ENCODE measurements at places on chromosomes 13 and 19. TPM values are rescaled to one million over a fixed set of nuclear protein-coding genes. Genes with fewer than 3 reads are reported as not detected.

- no peak for DNase-seq
- no peaks in the 10 kb centered on the region for H3K27me3 ChIP-seq
- no peak overlapping the region for H3K27ac ChIP-seq
- no peaks in the 10 kb centered on the region for H3K4me1 ChIP-seq
- no peak overlapping the region for H3K4me3 ChIP-seq
These were observed 192.2 kb downstream of the PCDH17 start for GRCh38 chr13:57823704-57824103.

- H3K27ac ChIP-seq, result no peak overlapping the region
- H3K36me3 ChIP-seq, result no peaks in the 10 kb centered on the region
- H3K4me3 ChIP-seq, result no peak overlapping the region
These were observed 431 bp downstream of the FUT3 start for GRCh38 chr19:5850743-5851293.

- no peak overlapping the region for H3K27ac ChIP-seq
- no peak overlapping the region for H3K4me3 ChIP-seq
- DNase-seq, result no peak
- H3K4me1 ChIP-seq, result no peaks in the 10 kb centered on the region
- no peaks in the 10 kb centered on the region for H3K27me3 ChIP-seq
These were observed 27.0 kb downstream of the TNFSF11 start for GRCh38 chr13:42600943-42601342.

GRCh38 chr19:23116802-23117571 lies at the start of gene ZNF730:
ZNF730 (plus strand) TSS chr19:23117025; CDS start chr19:23117174, 149 bp downstream.
- DNase-seq, result peak; percentile 96
- H3K36me3 ChIP-seq, result no peaks in the 10 kb centered on the region
- no peaks in the 10 kb centered on the region for H3K27me3 ChIP-seq
- peak within 1 kb of the TSS; percentile 11 for H3K27ac ChIP-seq
- H3K4me3 ChIP-seq, result peak within 1 kb of the TSS; percentile 38
- no peaks in the 10 kb centered on the region for H3K4me1 ChIP-seq

Gene SIGLEC11
- 1.2 TPM for total RNA-seq

GRCh38 chr13:46640843-46641242 lies 87.9 kb downstream of the LRCH1 start:
- H3K36me3 ChIP-seq, result no peaks in the 10 kb centered on the region
- no peak overlapping the region for H3K4me3 ChIP-seq
- DNase-seq, result no peak
- no peak overlapping the region for H3K27ac ChIP-seq
- H3K4me1 ChIP-seq, result no peaks in the 10 kb centered on the region

Gene TRPC4
- total RNA-seq, result 5.2 TPM

- no peak overlapping the region for H3K27ac ChIP-seq
- peaks cover 17% of the 10 kb centered on the region for H3K4me1 ChIP-seq
- no peaks in the 10 kb centered on the region for H3K27me3 ChIP-seq
- no peak overlapping the region for H3K4me3 ChIP-seq
These were observed 3.5 kb upstream of the C19orf25 start for GRCh38 chr19:1482361-1483130.

DNA sequence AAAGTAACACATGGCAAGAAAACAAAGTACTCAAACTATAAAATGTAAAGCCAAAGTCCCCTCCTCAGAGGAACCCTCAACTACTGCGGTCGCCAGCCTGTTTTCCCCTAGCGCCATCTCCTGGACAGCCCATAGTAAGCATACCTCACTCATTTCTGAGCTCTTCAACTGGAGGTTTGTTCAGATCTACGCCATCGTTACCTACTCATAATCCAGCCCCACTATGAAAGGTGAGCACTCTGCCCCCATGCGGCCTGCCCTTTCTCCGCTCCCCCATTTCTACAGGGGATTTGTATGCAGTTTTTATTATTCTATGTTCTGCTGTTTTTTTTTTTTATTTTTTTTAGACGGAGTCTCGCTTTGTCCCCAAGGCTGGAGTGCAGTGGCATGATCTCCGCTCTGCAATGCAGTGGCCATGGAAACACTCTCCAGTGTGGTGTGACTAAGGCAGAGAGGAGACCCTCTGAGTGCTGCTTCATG lies 26.2 kb downstream of the OPA3 start:
- peaks cover 10% of the 10 kb centered on the region for H3K36me3 ChIP-seq
- H3K4me1 ChIP-seq, result no peaks in the 10 kb centered on the region
- no peak overlapping the region for H3K4me3 ChIP-seq
- DNase-seq, result no peak

Gene CEBPA
- total RNA-seq, result 5.1 TPM

Gene CABP5
- total RNA-seq, result not detected

DNA sequence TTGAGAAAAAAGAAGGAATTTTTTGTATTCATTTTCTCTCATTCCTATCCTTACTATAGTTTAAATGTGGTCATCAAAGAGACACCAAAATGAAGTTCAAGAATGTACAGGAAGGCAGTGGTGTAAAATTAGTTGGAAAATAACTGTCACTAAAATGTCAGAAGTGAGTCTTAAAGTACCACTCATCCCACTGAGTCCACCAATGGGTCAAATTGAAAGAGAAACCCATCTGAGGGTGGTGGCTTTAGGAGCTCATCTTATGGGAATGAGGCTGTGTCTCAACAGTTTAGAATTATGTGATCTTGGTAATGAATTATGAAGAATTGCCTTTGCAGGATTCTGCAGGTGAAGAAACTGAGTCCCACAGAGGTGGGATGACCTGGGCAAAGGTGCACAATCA lies 403.5 kb downstream of the FGF9 start:
- no peaks in the 10 kb centered on the region for H3K36me3 ChIP-seq
- H3K27me3 ChIP-seq, result no peaks in the 10 kb centered on the region
- no peak overlapping the region for H3K27ac ChIP-seq

Gene CARS2
- 47.7 TPM for total RNA-seq

DNA sequence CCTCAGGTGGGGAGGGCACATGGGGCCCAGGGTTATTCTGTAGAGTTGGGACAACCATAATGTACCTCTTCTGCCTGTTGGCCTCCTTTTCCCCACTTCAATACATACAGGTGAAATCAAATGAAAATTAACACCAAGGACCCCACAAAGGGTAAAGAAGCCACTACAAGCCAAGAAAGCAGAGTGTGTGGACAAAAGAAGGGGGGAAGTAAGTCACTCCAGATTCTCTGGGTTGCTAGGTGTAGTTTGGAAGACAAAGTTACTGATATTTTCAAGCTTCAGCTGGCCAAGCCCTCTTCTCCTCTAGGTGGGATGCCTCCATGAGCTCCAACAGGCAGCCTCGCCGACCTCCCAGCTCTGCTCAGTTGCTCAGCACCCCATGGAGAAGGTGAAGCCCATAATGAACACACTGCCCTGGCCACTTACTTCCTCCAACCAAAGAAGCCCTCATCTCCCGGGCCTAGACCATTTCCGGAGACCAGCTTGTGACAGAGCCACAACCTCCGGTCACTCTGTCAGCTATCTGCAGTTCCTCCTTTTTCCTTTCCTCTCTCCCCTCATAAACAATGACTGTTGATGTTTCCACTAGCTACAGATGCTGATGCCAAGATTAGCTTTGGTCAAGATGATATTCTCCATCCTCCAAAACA lies 66.8 kb upstream of the MED4 start:
- peak overlapping the region; percentile 22 for H3K27ac ChIP-seq
- H3K36me3 ChIP-seq, result no peaks in the 10 kb centered on the region
- no peaks in the 10 kb centered on the region for H3K27me3 ChIP-seq
- DNase-seq, result no peak

GRCh38 chr19:47190167-47190727 lies 40.8 kb downstream of the BBC3 start:
- peaks cover 21% of the 10 kb centered on the region for H3K4me1 ChIP-seq
- peak; percentile 39 for DNase-seq
- H3K4me3 ChIP-seq, result no peak overlapping the region
- H3K27ac ChIP-seq, result peak overlapping the region; percentile 83

GRCh38 chr19:511101-511851 lies 4.0 kb downstream of the TPGS1 start:
- peaks cover 64% of the 10 kb centered on the region for H3K36me3 ChIP-seq
- H3K4me3 ChIP-seq, result no peak overlapping the region
- peak overlapping the region; percentile 61 for H3K27ac ChIP-seq

Gene NLRP5
- not detected for total RNA-seq

GRCh38 chr19:46542428-46543230 lies 47.0 kb upstream of the PNMA8B start:
- no peaks in the 10 kb centered on the region for H3K36me3 ChIP-seq
- no peak overlapping the region for H3K4me3 ChIP-seq
- DNase-seq, result peak; percentile 83
- H3K27ac ChIP-seq, result no peak overlapping the region
- no peaks in the 10 kb centered on the region for H3K27me3 ChIP-seq
- peaks cover 4% of the 10 kb centered on the region for H3K4me1 ChIP-seq

- no peaks in the 10 kb centered on the region for H3K36me3 ChIP-seq
- no peak overlapping the region for H3K27ac ChIP-seq
- no peak for DNase-seq
- H3K4me1 ChIP-seq, result peaks cover 10% of the 10 kb centered on the region
- H3K4me3 ChIP-seq, result no peak overlapping the region
These were observed 225.2 kb upstream of the TSHZ3 start for GRCh38 chr19:31574251-31574973.

DNA sequence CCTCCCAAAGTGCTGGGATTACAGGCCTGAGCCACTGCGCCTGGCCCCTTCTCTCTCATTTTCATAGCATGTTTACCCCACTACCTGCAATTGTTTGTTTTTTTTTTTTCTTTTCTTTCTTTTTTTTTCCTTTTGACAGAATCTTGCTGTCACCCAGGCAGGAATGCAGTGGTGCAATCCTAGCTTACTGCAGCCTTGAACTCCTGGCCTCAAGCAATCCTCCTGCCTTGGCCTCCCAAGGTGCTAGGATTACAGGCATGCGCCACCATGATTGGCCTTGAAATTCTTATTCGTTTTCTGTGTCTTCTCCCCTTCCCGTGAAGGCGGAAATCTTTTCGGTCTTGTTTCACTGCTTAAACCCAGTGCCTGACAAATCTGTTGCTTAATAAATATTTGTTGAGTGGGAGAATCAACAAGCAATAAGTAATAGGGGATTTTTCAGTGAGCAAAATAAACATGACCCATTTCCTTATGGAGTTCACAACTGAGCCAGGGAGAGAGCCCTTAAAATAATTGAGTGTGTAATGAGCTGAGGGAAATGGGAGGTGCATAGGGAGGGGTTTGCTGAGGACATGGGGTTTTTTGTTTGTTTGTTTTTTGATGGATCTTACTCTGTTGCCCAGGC lies 1.8 kb upstream of the INSR start:
- peaks cover 17% of the 10 kb centered on the region for H3K4me1 ChIP-seq
- no peak for DNase-seq
- no peak overlapping the region for H3K27ac ChIP-seq
- H3K4me3 ChIP-seq, result no peak overlapping the region

DNA sequence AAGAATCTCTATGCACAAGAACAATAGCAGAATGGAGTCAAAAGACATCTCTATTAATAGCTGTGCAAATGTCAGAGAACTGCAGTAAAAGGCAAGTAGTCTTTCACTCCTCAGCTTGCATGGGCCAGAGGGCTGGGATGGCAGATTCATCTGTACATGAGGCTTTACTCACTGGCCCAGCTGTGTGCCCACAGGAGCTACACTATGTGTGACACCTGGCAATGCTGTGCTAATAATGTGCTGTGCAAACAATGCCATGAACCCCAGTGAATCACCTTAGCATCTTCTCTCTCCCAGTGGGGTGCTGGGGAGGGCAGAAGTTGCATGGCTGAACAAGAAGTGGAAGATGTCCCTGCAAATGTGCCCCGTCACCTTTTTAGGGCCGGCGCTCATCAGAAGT lies 73.1 kb downstream of the KL start:
- no peaks in the 10 kb centered on the region for H3K27me3 ChIP-seq
- H3K4me1 ChIP-seq, result peaks cover 4% of the 10 kb centered on the region
- no peaks in the 10 kb centered on the region for H3K36me3 ChIP-seq
- DNase-seq, result no peak
- H3K4me3 ChIP-seq, result no peak overlapping the region

Gene TPTE2
- total RNA-seq, result 0.28 TPM

GRCh38 chr13:98838776-98839175 lies 86.3 kb upstream of the SLC15A1 start:
- H3K36me3 ChIP-seq, result no peaks in the 10 kb centered on the region
- no peak overlapping the region for H3K4me3 ChIP-seq
- DNase-seq, result no peak
- no peak overlapping the region for H3K27ac ChIP-seq
- no peaks in the 10 kb centered on the region for H3K27me3 ChIP-seq

Gene XRCC1
- 44.5 TPM for total RNA-seq

GRCh38 chr19:28898249-28898648 lies 314.7 kb downstream of the UQCRFS1 start:
- H3K4me1 ChIP-seq, result no peaks in the 10 kb centered on the region
- no peak for DNase-seq
- H3K36me3 ChIP-seq, result no peaks in the 10 kb centered on the region
- H3K27me3 ChIP-seq, result no peaks in the 10 kb centered on the region

GRCh38 chr13:110109140-110109783 lies 197.7 kb downstream of the COL4A1 start:
- no peak overlapping the region for H3K4me3 ChIP-seq
- no peak overlapping the region for H3K27ac ChIP-seq
- no peaks in the 10 kb centered on the region for H3K27me3 ChIP-seq
- H3K36me3 ChIP-seq, result no peaks in the 10 kb centered on the region
- peaks cover 24% of the 10 kb centered on the region for H3K4me1 ChIP-seq
- DNase-seq, result no peak

- H3K27me3 ChIP-seq, result no peaks in the 10 kb centered on the region
- DNase-seq, result no peak
- no peak overlapping the region for H3K27ac ChIP-seq
- H3K4me1 ChIP-seq, result no peaks in the 10 kb centered on the region
These were observed 9.1 kb downstream of the PDS5B start for GRCh38 chr13:32595306-32595705.

All from spinal cord (tissue), 10 donors.